ENCODE measurements at places on chromosomes 6 and 20.

DNA sequence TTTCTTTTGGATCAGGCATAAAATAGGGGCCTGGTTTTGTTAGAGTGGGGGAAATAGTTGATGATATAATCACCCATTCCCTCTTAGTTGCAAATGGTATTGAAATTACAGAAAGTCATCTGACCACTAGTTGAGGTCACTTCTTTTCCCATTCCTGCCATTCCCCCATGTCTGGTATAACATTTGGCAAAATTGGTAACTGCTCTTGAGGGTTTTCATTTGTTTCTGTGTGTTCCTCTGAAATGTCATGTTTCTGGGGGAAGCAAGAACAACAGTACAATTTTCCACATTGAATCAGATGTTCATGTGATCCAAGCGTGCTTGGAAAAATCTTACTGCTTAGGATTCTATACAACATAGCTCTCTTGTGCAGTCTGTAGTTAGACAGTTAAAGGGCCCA lies 7.3 kb downstream of the AIG1 start:
- DNase-seq, result no peak

DNA sequence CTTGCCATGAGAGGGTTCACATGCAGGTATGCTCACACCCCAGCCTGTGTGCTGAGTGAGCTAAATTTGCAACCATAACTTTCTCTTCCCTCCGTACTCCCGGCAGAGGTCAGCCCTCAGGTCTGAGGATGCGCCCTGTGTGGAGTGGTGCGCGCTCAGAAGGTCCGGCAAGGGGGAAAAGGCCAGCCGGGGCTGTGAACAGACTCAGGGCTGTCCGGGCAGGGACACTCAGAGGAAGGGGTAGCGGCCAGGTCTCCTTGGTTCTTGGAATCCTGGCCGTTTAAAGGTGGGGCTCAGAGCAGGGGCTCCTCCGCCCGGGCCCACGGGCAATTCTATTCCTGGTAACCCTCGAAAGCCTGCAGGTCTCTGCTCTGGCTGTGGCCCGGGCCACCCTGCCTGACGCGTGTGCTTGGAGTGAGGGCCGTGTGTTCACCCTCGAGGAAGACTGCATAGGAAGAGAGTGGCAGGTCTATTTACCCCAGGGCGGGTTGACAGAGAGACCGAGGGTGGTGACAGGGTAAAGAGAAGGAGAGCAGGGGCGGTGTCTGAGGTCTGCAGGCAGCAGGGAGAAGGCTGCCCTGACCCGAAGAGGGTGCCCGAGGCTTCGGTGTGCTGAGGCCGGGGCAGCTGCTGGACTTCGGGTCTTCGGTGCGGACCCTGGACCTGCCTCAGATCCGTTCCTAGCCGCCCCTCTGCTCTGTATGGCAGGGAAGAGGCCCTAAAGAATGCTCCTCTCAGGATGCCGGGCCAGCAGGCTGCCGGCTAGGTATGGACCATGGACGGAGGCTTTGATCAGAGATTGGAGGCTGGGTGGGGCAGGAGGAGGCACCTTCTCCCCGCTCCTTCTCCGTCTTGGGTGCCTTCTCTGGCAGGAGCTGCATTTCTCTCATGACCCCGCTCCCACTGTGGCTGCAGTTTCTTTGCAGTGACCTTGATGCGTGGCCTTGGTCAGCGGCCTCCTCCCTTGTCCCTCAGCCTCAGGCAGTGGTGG lies 131.1 kb upstream of the ARMC2 start:
- DNase-seq, result no peak

DNA sequence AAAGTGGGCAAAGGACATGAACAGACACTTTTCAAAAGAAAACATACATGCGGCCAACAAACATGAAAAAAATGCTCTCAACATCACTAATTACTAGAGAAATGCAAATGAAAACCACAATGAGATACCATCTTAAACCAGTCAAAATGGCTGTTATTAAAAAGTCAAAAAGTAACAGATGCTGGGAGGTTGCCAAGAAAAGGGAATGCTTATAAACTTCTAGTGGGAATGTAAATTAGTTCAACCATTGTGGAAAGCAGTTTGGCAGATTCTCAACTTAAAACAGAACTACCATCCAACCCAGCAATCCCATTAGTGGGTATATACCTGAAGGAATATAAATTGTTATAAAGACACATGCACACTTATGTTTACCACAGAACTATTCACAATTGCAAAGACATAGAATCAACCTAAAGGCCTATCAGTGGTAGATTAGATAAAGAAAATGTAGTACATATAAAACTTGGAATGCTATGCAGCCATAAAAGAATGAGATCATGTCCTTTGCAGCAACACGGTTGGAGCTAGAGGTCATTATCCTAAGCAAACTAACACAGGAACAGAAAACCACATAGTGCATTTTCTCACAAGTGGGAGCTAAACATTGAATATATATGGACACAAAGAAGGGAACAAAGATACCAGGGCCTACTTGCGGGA lies 16.3 kb downstream of the CENPQ start:
- DNase-seq, result no peak

GRCh38 chr6:127366282-127367022 lies 23.0 kb upstream of the ECHDC1 start:
- no peak for DNase-seq

DNA sequence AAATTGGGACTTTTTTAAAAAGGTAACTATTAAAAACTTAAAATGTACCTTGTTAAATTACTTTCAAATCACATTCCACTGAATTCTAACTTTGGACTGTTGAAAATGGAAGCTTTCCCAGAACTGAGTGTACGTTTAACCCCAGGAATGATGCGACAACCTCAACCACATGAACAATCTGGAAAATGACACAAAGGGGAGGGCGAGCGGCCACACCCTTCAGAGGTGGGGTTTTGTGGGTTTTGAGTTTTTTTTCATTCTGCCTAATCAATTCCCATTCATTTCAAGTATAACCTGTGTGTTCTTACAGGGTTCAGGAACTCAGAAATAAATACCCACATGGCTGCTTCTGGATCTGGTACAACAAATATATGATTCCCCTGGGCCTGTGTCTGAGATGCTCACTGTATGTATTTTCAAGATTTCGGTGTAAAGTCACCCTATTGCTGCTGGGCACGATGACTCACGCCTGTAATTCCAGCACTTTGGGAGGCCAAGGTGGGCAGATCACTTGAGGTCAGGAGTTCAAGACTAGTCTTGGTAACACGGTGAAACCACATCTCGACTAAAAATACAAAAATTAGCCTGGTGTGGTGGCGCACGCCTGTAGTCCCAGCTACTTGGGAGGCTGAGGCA lies 21.6 kb downstream of the CNKSR3 start:
- DNase-seq, result no peak

DNA sequence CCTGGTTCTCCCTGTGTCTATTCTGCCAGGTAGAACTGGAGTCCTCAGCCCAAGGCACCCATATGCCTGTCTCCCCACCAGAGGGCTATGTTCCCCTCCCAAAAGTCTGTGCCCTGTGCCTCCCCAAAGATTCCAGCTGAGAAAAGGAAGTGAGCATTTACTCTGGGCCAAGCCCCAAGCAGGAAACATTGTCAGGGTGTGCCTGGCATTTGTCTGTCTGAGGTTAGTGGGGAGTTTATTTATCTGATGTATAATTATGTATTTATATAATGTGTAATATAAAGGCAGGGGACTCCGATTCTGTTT lies 5.6 kb downstream of the GDF5 start:
- DNase-seq, result no peak
